ENCODE measurements at places on chromosomes 6 and 20.

DNA sequence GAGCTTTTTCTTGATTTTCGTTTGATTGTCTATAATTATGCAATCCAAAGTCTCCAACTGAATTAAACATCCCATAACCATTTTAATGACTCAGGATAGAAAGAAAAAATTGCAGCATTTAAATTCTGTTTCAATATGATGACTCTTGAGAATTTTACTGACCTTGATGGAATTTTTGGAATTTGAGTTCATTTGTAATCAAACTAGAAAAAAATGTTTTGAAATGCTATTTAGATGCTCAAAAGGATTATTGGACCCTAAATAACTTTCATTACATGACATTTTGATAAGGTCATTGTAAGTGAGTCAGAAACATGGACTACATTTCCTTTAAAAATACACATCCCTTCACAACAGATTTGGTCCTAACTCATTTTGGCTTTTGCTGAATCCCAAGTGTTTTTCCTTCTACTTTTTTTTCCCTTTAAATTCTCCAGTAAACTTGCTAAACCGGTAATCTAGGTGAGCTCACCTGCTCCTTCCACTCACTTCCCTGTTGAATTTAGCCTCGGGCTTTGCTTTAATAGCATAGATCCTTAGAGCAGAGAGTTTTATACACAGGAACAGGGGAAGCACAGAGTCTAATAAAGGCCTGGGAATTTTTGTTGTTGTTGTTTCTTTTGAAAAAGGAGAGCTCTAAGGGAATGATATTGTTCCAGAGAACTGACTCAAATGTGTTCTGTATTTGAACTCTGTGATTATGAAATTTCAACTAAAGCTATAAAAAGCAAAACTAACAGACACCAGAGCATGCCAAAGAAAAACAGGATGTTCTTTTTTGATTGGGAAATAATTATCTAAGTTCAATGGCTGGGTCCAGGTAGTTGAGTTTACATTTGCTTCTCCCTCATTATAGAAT is 1088.2 kb upstream of the CITED2 start:
- DNase-seq = no peak

DNA sequence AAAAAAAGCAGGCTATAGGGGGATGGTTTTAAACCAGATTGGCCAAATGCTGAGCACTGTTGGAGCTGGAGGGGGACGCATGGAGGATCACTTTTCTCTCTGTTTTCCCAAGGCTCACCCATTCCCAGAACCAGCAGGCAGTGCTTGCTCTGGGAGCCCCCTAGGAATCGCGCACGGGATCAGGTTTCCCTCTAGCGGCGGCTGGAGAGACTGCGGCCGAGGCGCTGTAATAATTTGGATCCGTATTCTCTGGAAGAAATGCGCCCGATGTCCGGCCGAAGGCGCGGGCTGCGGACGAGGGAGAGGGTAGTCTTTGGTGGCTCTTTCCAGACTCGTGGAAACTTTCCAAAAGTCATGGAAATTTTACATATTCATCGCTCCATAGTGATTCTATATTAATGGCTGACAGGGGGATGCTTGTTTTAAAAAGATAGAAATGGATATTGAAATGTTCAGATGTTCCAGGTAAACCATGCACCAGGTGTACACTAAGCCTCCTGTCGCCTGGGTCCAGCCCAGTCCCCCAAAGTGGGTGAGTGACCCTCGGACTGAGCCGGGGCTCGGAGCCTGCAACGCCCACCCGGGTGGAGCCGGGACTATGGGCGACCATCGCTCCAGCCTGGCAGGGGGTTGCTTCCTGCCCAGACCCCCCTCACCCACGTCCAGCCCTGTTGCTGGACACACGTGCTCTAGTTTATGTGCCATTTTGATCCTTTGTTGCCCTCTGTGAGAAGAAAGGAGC is 78.7 kb upstream of the PHACTR3 start:
- peak; percentile 20 for DNase-seq

GRCh38 chr6:34360556-34360955 is 31.9 kb downstream of the NUDT3 start:
- DNase-seq = no peak

GRCh38 chr6:10400330-10400729 is 14.5 kb downstream of the TFAP2A start:
- no peak for DNase-seq

DNA sequence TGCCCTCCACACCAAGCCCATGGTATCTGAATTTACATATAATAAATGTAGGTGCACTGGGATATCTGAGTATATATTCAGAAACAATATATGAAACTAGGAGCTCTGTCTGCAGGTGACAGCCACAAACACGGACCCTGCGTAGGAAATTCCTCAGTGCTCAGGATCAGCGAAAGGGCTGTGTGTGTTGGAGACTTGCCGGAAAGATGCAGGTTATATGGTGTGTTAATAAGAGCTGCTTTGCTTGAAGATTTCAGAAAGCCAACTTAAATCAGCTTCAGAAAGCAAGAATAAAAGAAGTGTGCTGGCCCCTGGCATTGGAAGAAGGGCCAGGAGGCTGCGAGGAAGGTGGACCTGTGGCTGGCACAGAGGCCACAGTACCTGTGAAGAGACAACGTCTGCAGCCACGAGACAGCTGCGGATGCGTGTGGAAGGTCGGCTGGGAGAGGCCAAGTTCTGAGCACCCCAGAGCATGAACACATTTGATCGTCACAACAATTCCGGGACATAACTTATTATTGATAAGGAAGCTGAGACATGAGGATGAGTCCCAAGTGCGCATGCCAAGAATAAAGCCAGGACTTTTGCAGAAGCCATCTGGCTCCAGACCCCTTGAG is 183.2 kb downstream of the DLL1 start:
- no peak for DNase-seq

DNA sequence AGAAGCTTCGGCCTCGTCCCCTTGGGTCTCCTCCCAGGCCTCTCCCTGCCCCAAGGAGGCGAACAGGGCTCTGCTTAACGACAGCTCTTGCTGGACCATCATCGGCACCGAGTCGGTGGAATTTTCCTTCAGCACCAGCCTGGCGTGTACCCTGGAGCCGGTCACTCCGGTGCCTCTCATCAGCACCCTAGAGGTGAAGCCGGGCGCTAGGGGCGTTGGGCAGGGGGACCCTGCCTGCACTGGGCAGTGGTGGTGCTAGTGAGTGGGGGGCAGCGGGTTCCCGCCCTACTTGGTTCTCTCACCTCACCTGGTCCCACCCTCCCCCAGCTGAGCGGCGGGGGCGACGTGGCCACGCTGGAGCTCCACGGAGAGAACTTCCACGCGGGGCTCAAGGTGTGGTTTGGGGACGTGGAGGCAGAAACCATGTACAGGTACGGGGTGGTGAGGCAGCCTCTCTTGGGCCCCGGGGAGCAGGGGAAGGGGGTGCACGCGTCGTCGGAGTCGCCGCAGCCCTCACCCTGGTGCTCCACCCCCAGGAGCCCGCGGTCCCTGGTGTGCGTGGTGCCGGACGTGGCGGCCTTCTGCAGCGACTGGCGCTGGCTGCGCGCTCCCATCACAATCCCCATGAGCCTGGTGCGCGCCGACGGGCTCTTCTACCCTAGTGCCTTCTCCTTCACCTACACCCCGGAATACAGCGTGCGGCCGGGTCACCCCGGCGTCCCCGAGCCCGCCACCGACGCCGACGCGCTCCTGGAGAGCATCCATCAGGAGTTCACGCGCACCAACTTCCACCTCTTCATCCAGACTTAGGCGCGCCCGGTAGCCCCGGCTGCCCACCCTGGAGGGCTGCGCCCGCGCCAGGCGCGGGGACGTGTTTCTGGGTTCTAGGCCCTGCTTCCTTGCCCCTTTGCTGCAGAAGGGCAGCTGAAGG is 8.3 kb upstream of the MATN4 start:
- no peak for DNase-seq

DNA sequence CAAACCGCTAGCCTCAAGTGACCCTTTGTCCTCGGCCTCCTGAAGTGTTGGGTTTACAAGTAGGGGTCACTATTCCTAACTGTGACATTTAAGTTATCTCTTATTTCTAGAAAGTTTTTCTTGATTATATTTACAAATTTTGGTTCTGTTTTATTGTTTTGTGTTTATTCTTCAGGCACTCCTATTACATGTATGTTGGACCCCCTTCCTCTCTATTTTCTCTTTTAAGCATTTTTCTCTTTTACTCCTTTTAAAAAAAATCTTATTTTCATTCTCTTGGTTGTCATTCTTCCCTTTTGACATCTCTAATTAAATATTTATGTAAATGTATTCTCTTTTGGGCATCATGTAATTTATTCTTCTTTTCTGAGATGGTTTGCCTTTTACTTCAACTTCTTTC is 50.4 kb upstream of the MAP3K7 start:
- DNase-seq = no peak

DNA sequence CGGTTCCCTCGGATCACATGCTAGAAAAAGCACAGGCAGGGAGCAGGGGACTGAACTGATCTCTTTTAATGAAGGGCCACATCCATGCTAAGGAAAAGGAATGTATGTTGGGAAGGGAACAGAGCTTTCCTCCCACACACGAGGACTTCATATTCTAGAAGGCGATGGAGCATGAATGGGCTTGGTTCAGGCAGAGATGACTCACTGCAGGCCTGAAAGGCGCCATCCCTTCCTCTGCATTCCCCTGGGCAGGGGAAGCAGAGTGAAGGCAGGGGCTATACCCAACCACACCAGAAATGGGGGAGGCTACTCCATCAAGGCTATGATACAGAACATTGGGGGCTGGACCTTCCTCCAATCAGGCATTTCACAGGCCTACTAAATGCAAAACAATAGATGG is 30.6 kb downstream of the ELMO2 start:
- DNase-seq = no peak

GRCh38 chr6:86685230-86685797 is 252.0 kb upstream of the HTR1E start:
- DNase-seq = no peak

DNA sequence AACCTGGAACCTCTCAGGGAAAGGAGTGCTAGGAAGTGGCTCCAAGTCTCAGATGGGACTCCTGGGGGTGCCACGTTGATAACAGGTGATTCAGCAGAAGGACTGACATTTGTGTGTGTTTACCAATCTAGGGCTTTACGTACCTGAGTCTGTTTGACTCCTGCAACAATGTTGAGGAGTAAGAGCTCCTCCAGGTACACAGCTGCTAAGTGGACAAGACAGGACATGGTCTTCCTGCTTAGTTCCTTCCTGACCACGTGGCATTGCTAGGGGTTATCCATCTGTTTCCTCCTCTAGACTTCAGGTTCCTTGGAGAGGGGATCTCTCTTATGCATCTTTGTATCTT is 164.5 kb upstream of the SLC24A3 start:
- no peak for DNase-seq

GRCh38 chr6:108117427-108118358 is 43.2 kb upstream of the OSTM1 start:
- no peak for DNase-seq

DNA sequence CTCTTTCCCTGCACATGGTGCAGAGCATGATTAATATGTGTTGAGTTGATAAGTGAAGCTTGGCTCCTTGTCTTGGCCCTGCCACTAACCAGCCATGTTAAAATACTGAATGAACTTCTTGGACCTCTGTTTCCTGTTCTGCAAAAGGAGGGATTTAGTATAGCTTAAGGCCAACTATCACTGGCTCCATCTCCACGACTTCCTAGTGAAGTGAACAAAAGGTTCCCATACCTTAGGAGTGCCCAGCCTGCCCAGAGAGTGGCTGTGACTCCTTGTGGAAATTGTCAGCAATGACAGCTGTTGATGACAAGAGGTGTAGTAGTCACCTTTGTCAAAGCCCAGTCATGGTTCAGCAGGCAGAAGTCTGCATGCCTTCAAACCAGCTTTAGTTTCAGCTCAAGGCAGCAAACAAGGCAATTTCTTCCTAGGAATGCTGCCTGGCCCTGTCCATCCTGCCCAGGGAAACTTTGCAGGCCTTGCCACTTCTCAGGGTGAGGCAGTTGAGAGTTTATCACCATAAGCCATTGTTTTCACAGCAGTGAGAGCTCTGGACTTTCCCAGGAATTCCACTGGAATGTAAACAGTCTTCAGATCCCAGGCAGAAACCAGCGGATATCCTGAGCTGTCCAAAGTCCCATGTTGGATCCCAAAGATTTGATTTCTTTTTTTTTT is 169.7 kb upstream of the TNFAIP3 start:
- DNase-seq = peak; percentile 45
